ENCODE measurements at places on chromosomes 3 and 15. TPM values are rescaled to one million over a fixed set of nuclear protein-coding genes. Genes with fewer than 3 reads are reported as not detected.
A peak's percentile ranks its signal among the peaks of the same experiment; 100 is the strongest.

The GOLGA8S gene
- 2.8 TPM for total RNA-seq

The CACNA1D gene
- total RNA-seq, result 0.54 TPM

The ERICH6 gene
- 3.7 TPM for total RNA-seq

The REC114 gene
- total RNA-seq, result not detected

DNA sequence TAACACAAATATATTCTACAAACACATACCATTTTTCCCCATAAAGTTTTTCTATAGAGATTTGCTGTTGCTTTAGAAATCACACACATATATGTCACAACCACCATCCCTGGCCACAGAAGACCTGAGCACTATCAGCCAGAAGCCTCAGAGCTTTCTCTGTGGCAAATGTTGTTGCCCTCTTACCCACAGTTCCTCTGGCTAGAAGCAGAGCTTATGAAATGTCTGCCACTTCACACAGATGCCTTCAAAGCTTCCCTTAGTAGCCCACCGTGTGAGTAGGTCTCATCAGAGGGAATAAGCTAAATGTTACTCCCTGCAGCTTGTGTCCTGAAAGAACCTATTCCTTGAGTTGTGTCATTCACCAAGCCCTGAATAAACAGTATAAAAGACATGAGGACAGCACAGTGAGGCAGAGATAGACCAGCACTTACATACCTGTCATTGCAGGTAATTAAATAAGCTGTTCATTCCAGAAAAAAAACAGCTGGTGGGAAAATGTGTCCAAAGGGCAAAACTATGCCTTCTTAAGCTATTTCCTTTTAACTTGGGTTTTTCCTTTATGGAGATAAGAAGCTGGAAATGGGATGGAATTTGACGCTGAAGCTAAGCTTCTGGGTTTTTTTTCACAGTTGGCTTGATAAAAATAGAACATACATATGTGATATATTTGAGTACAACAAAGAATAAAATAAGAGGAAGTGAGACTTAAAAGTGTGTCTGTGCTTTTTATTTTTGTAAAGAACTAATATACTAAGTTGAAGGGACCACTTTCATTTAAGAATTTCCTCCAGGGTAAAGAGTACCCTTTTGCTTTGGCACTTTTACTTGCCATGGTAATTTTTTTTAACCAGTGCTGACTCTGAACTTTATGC is 391.4 kb downstream of the KCNH8 start:
- H3K36me3 ChIP-seq, result no peaks in the 10 kb centered on the region
- H3K27ac ChIP-seq, result peak overlapping the region; percentile 59
- no peak overlapping the region for H3K4me3 ChIP-seq
- H3K27me3 ChIP-seq, result no peaks in the 10 kb centered on the region
- DNase-seq, result no peak

GRCh38 chr3:113212150-113212843 is 940 bp downstream of the BOC start:
- no peak overlapping the region for H3K4me3 ChIP-seq
- H3K27ac ChIP-seq, result no peak overlapping the region
- no peaks in the 10 kb centered on the region for H3K36me3 ChIP-seq
- H3K4me1 ChIP-seq, result peaks cover 12% of the 10 kb centered on the region

DNA sequence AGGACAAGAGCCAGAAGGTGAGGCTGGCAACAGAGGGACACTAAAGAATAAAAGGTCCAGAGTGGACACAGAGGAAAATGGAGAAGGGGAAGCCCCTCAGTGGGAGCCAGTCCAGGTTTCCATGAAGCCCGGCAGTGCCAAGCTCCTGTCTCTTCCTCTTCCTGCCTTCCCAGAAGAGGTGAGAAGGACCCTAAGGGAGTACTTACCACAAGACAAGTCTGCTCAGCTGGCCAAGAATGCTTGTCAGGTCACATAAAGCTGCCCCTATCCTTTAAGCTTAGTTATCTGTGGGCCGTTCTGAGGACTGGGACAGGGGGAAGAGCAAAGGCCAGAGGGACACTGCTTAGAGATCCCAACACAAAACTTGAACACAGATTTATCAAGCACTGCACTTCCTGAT is 100.2 kb downstream of the RYK start:
- H3K4me1 ChIP-seq, result no peaks in the 10 kb centered on the region
- H3K4me3 ChIP-seq, result no peak overlapping the region
- H3K27ac ChIP-seq, result no peak overlapping the region
- peaks cover 23% of the 10 kb centered on the region for H3K36me3 ChIP-seq
- DNase-seq, result no peak

GRCh38 chr15:47390208-47390765 is 327.0 kb upstream of the SEMA6D start:
- no peak overlapping the region for H3K27ac ChIP-seq
- no peaks in the 10 kb centered on the region for H3K4me1 ChIP-seq
- no peak for DNase-seq
- no peaks in the 10 kb centered on the region for H3K27me3 ChIP-seq
- H3K4me3 ChIP-seq, result no peak overlapping the region
- no peaks in the 10 kb centered on the region for H3K36me3 ChIP-seq

GRCh38 chr3:29486917-29487316 is 206.0 kb downstream of the RBMS3 start:
- no peak overlapping the region for H3K4me3 ChIP-seq
- H3K36me3 ChIP-seq, result no peaks in the 10 kb centered on the region
- no peak overlapping the region for H3K27ac ChIP-seq
- no peaks in the 10 kb centered on the region for H3K4me1 ChIP-seq
- H3K27me3 ChIP-seq, result no peaks in the 10 kb centered on the region
- DNase-seq, result no peak

DNA sequence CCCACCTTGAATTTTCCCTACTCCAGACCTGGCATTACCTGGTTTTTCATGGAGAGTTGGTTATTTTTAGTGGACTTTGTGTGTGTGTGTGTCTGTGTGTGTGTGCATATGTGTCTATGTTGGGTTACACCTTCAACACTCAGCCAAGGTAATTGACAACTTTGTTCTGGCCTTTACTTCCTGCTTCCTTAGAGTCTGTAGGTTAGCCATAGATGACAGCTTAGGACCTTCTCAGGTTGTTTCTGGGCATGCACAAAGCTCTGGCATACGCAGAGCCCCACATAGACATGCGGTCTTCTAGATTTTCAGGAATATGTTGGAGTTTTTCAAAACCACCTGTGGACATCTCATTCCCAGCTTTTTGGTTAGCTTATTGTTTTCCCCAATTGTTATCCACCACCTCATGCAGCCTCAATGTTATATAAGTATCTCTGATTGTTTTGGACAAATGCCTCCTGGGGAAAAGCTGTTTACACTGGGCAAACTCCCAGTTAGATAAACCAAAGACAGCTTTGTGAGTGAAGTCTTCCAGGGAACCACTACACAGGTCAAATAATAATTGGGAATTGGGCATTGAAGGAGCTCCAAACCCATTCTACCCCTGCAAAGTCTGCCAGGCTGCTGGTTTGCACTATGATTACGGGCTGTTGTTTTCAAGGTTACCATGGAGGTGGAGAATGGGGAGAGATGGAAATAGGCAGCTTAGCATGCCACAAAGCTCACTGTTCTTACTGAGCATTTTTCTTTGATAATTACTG is 201.2 kb downstream of the ADAMTSL3 start:
- no peaks in the 10 kb centered on the region for H3K36me3 ChIP-seq
- no peak overlapping the region for H3K4me3 ChIP-seq
- DNase-seq, result no peak
- H3K27me3 ChIP-seq, result no peaks in the 10 kb centered on the region

- no peaks in the 10 kb centered on the region for H3K4me1 ChIP-seq
- DNase-seq, result no peak
- H3K27me3 ChIP-seq, result no peaks in the 10 kb centered on the region
- H3K27ac ChIP-seq, result no peak overlapping the region
These were observed 50.1 kb downstream of the CALML4 start for GRCh38 chr15:68154923-68155559.

- DNase-seq, result no peak
- H3K36me3 ChIP-seq, result no peaks in the 10 kb centered on the region
- no peak overlapping the region for H3K27ac ChIP-seq
- H3K4me3 ChIP-seq, result no peak overlapping the region
- peaks cover 12% of the 10 kb centered on the region for H3K4me1 ChIP-seq
These were observed 235.0 kb downstream of the ADAMTS17 start for GRCh38 chr15:100106732-100107131.

GRCh38 chr3:107627962-107628542 is 105.3 kb downstream of the BBX start:
- no peaks in the 10 kb centered on the region for H3K4me1 ChIP-seq
- no peak overlapping the region for H3K27ac ChIP-seq
- no peaks in the 10 kb centered on the region for H3K27me3 ChIP-seq
- no peak overlapping the region for H3K4me3 ChIP-seq
- no peaks in the 10 kb centered on the region for H3K36me3 ChIP-seq
- DNase-seq, result no peak

DNA sequence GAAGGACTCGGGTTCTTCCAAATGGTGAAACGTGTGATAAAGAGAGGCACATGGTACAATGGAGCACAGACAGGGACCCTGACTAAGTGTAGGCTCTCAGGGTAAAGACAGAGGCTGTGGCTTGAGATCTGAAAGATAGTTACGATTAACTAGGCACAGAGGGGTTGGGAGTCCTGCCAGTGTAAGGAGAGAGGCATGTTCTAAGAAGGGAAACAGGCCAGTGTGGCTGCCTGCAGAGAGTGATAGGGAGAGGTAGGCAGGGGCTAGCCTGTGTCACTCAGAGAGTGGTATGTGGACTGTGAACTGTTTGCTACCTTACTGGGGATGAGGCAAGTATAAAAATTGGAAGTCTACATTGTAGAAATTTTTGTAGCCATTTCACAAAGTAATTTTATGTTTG is 109.5 kb downstream of the PEX5L start:
- DNase-seq, result no peak
- H3K36me3 ChIP-seq, result no peaks in the 10 kb centered on the region
- no peak overlapping the region for H3K4me3 ChIP-seq

DNA sequence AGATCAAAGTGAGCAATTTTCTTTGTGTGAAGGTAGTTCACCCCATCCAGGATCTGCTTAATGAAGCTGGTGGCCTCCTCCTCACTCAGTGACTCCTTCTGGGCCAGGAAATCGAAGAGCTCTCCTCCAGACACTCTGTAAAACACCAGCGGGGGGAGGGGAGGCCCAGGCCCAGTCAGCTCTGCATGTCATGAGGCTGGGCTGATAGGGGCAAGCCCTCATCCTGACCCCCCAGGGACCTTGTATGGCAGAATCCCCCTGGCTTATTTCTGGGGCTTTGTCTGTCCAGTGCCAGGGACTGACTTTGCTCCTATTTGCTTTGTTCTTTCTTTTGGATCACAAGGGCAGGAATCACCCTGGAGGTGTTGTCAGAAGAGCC is 74.9 kb downstream of the DAPK2 start:
- H3K4me1 ChIP-seq, result peaks cover 31% of the 10 kb centered on the region
- H3K27ac ChIP-seq, result peak overlapping the region; percentile 67
- DNase-seq, result peak; percentile 59
- no peaks in the 10 kb centered on the region for H3K36me3 ChIP-seq
- H3K27me3 ChIP-seq, result no peaks in the 10 kb centered on the region
- no peak overlapping the region for H3K4me3 ChIP-seq

DNA sequence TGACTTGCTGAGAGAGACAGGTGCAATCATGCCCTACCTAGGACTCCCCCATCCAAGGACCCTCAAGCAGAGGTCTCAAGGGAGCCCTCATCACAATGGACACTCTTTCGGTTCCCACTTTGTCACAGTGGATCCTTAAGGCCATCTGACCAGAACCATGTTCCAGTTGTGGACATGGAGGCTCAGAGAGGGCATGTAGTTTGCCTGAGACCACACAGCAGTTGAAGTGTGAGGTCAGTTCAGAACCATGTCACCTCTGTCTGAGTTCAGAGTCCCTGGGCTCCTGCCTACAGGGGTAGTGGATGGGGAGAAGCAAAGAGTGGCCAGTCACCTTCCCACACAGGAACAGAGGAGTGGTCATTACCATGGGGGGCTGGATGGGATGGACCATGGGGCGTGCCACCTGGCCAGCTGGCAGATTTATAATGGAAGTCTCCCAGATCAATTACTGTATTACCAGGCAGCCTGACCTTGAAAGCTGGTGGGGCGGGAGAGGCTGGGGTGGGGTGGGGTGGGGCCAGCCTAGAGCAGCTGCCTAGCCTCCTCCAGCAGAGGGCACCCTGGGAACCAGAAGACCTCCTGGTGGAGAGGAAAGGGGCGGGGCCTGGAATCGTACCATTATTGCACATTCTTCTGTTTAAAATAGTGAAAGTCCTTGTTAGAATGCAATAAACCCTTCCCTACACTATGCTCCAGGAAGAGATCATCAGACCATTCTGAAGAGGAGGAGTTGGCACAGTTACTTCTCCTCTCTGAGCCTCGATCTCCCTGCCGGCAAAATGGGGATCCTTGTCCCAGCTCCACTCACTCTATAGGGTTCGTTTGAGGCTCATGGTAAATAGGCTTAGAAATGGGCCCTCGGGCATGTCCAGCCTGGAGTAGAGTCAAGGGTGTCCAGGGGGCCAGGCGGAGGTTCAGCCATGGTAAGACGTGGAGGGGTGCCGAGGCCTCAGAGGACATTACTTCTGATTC is 26.9 kb upstream of the LINGO1 start:
- H3K27me3 ChIP-seq, result no peaks in the 10 kb centered on the region
- peak; percentile 5 for DNase-seq
- no peak overlapping the region for H3K4me3 ChIP-seq

Measured in natural killer cell (primary cell).